Activated gamma-delta T cell (primary cell): ENCODE measurements at places on chromosomes 5 and 9.

DNA sequence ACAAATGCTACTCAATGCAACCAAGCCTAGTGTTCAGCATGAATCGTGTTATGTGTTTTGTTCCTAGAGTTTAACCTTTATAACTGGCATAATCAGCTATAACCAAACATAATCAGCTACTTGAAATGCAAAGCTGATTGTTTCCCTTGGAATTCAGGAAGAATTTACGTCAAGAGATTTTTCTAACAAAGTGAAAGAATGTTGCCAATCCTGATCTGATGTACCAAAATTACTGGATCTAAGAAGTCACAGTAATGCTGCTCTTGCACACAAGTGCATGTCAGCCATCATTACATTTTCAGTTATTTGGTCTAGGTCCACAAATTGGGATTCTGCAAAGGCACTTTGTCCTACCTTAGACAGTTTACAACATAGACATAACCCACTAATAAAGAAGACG, 662.3 kb upstream of the SEMA6A start:
- DNase-seq = no peak

DNA sequence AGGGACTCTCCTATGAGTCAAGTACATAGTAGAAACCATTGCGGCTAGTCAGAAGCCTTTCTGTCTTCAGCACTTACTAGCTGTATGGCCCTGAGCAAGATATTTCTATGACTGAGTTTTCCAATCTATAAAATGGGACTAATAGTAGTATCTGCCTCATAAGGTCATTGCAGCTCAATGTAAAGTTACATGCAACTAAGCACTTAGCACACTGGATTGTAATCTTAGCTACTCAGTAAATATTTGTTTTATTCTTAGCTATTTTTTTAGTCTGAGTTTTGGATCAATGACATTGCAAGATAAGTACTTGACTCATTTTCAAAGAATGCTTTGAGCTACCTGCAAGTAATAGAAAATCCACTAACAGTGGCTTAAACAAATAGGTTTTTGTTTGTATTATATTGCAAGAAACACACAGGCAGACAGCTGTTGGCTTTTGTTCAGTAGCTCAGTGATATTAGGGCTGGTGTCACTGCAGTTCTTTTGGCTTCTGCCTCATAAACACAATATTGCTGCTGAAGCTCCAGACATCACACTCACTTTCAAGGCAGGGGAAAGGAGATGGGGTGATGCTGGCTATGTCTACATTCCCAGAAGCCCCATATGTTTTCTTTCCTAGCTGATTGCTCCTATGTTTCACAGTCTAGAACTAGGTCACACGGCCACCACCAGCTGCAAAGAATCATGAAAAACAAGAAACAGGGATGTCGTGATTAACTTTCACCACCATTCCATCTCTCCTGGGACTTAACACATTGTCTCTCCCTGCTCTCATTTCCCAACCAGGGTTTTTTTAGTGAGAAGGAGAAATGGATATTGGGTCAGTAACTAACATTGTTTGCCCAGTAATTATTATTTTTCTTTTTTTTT, 26.9 kb upstream of the FAT2 start:
- DNase-seq = no peak

GRCh38 chr5:140345919-140346347, 470 bp downstream of the HBEGF start:
- DNase-seq = no peak

DNA sequence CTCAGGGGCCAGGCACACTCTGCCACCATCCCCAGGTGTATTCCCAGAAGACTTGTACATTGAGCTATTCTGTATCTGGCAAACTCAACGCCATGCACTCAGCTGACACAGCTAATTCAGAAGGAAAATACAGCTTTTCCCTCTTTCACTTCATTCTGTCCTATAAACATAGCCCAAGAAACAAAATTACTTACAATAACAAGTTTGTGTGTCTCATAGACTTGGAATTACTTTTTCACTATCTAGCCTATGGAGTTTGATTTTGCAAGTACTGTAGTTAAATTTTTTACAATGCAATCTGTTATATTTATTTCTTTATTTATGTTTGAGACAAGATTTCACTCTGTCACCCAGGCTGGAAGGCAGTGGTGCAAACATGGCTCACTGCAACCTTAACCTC, 125.1 kb upstream of the KLF9 start:
- DNase-seq = no peak

DNA sequence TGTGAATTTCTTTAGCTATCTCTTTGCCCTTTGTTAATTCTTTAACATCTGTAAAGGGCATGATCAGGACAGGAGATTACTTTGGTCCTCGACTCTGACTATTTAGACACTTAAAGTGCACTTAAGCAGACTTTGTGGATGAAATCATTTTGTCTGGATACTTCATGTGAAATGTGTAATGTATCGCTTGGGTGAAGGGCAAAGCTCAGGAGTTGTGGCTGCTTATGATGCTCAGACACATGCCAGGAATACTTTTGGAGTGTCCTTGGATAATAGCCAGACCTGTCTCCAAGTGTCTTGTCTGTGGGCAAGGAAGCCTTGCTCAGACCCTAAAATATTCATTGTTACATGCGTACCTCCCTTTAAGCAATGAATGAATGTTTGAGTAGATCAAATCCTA, 87.8 kb downstream of the RAI14 start:
- DNase-seq = no peak

GRCh38 chr9:99414321-99414720, 192.2 kb downstream of the SEC61B start:
- DNase-seq = no peak

- no peak for DNase-seq
These were observed 28.0 kb upstream of the SLC2A8 start for GRCh38 chr9:127368852-127369402.

DNA sequence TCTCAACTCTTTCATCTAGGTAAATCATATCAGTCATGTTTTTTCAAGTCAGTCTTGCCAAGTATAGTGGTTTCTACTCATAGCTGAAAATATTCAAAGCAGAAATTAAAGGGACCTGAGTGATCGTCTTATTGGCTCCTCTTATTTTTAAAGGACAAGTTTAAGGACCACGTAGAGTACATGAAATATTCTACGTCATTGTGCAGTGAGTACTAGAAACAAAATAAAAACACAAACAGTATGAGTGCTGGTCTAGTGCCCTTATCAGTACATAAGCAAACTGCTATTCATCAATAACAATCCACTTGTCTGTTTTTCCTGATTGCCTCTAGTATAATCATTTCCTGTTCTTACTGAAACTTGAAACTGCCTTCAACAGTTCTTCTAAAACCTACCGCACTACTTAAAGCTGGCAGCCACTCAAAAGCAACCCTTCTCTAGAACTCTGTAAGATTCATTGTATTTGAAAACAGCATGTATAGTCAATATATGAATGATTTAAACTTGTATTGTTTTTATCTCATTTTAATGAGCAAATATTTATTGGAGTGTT, 853.7 kb downstream of the TAF11L14 start:
- no peak for DNase-seq

- DNase-seq = no peak
These were observed 45.1 kb downstream of the BNC2 start for GRCh38 chr9:16825331-16825725.

- DNase-seq = no peak
These were observed 49.3 kb downstream of the DNAJC21 start for GRCh38 chr5:34978681-34979080.
